Type B pancreatic cell (in vitro differentiated cells): ENCODE measurements at places on chromosomes 5 and 9.
A peak's percentile ranks its signal among the peaks of the same experiment; 100 is the strongest.

DNA sequence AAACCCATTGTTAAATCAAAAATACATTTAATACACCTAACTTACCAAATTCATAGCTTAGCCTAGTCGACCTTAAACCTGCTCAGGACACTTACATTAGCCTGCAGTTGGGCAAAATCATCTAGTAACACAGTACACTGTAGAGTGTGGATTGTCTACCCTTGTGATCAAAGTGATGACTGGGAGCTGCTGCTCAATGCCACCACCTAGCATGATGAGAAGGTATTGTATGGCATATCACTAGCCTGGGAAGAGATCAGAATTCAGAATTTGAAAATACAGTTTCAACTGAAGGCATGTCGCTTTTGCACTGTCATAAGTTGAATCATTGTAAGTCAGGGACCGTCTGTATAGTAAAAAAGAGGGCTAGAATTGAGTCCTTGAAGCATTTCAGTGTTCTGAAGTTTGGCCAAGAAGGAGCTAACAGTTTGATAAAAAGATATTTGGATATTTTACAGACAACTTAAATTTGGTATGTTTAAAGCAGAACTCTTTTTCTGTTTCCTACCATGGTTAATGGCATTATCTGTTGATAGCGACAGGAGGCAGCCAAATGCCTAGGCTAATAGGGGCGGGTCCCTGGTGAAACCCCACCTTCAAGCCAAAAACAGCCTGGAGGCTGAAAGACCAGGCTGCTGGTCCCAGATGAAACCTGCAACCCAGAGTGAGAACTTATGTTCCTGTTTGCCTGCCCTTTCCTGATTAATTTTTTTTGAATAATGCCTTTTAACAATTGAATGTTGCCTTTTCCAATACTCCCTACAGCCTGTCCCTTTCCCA lies 23.0 kb downstream of the SMIM15 start:
- no peak for DNase-seq

- peak; percentile 80 for DNase-seq
These were observed at the start of gene ZFP2 for GRCh38 chr5:178895615-178896571. ZFP2 (plus strand) TSS chr5:178895913; CDS start chr5:178931314, 35,401 bp downstream.

GRCh38 chr9:34636791-34637355 lies 714 bp downstream of the SIGMAR1 start:
- DNase-seq: no peak

GRCh38 chr9:106414042-106414441 lies 448.9 kb upstream of the ZNF462 start:
- no peak for DNase-seq

DNA sequence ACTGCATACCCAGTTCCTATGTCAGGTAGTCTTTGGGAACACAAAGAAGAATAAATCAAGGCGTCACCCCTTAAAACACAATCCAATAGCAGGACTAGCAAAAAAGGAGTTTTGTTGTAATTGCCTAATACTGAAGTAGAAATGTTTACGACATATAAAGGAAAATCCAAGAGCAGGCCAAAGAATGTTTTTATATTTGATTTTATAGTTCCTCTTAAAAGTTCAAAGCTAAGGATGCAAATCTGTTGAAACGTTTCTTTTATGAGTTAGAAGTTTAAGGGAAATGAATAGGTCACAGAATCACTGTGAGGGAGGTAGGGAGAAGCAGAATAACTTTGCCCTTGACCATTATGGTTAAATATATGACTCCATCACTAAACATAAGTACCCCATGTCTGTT lies 136.1 kb downstream of the PAM start:
- DNase-seq: no peak

DNA sequence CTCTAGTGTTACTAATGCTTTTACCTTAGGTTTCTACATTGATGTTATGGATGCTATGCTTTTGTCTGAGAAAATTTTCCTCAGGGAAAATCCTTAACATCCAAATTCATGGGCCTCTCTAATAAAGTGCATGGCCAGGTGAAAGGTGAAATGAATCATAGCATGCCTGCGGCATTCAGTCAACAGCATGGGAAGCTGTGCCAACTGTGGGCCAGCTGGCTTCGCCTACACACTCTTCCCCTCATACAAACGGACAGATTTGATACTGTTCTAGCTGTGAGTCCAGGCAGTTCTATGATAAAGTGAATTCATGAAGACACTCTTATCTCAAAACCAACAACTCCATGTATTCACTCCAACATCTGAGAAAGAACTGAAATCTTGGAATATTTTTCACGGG lies 374.1 kb downstream of the PLK2 start:
- DNase-seq: no peak

DNA sequence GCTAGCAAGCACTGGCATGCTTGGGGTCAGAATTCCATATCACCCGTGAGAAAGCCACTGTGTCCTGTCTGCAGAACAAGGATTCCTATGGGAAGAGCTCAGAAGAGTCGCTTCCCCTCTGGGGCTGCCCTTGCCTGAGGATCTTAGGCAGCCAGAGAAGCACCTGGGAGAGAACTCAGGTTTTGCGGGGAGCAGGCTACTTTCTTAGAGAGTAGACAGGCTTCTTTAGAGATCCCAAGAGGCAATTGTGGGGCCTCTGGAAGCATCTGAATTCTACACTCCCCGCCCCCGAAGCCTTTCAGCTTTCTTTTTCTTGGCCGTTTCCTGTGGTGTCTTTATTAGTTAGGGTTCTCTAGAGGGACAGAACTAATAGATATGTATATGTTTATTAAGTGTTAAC lies 40.9 kb downstream of the PHF2 start:
- DNase-seq: no peak

GRCh38 chr9:37028420-37029031 lies 5.5 kb downstream of the PAX5 start:
- no peak for DNase-seq

- DNase-seq: peak; percentile 85
These were observed 666.4 kb upstream of the ZNF608 start for GRCh38 chr5:125412561-125413495.

DNA sequence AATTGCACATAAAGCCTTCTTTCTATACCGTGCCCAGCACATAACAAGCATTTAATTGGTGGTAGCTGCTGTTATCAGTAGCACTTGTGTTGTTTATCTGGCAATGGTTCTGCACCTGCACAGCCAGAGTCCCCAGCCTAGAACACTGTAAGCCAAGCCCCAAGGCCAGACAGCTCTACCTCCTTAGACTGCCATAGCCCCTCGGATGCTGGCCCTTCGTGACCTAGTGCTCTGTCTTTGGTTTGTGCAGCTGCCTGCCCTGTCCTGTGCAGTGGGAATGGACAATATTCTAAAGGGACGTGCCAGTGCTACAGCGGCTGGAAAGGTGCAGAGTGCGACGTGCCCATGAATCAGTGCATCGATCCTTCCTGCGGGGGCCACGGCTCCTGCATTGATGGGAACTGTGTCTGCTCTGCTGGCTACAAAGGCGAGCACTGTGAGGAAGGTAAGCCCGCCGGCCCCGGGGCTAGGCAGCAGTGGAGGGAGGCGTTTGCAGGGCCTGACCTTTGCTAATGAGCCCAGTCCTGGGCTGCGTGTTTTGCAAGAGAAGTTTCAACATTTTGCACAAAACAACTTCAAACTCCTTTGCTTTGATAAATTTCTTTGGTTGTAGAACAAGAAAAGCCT lies 173.3 kb upstream of the WWC1 start:
- no peak for DNase-seq

DNA sequence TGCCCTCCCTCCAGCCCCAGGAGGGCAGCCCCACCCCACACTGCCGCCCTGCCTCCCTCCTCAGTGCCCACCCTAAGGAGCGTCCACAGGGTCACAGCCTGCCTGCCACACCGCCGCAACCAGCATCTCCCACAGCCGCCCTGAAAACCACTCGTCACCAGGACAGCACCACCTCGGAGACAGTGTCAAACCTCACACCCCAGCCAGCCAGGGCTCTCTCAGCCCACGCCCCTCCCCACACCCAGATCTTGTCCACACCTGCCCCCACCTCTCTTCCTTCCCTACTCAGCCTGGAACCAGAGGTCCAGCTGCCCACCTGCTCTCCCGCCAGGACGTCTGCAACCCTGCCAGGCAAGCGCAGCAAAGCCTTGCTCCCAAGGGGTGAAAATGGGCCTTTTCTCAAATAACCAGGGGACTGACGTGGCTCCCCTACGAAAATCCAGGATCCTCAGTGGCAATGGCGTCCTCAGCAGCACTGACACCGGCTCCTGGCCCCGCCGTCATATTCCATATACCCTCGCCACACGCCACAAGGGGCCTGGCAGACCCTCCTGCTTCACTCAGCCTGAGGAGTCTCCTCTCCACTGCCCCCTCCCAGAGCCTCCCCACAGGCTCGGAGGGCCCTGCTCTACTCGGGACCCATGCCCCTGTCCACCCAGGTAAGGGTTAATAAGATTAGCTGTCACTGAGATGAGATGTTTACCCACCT lies 71.0 kb upstream of the ADAMTS2 start:
- DNase-seq: peak; percentile 61

DNA sequence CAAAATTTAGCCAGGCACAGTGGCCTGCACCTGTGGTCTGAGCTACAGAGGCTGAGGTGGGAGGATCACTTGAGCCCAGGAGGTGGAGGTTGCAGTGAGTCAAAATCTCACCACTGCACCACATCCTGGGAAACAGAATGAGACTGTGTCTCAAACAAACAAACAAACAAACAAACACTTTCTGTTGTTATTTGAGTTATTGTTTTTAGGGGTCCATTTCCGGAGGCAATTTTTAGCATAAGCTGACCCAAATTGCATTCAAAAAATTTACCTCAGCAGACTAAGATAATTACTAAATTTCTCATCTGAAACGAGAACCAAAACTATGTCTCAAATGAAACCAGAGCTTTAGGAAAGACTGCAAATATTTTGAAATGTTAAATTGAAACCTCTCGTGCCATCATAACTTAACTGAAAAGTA lies 1485.1 kb downstream of the EFNA5 start:
- no peak for DNase-seq
